Activated CD8-positive, alpha-beta memory T cell treated with anti-CD3 and anti-CD28 coated beads, Interleukin-2, amount 10 ng/mL, durations not matched to agents 7 days and 5 days (primary cell): ENCODE measurements at places on chromosomes 11 and 22. TPM values are rescaled to one million over a fixed set of nuclear protein-coding genes. Genes with fewer than 3 reads are reported as not detected.
A peak's percentile ranks its signal among the peaks of the same experiment; 100 is the strongest.

The MRGPRE gene
- not detected for total RNA-seq

GRCh38 chr22:49657275-49657973 lies 170.2 kb downstream of the BRD1 start:
- peak; percentile 84 for DNase-seq

- no peak for DNase-seq
These were observed 166.7 kb upstream of the FAT3 start for GRCh38 chr11:92057849-92058442.

The OSBP2 gene
- 1.7 TPM for total RNA-seq

DNA sequence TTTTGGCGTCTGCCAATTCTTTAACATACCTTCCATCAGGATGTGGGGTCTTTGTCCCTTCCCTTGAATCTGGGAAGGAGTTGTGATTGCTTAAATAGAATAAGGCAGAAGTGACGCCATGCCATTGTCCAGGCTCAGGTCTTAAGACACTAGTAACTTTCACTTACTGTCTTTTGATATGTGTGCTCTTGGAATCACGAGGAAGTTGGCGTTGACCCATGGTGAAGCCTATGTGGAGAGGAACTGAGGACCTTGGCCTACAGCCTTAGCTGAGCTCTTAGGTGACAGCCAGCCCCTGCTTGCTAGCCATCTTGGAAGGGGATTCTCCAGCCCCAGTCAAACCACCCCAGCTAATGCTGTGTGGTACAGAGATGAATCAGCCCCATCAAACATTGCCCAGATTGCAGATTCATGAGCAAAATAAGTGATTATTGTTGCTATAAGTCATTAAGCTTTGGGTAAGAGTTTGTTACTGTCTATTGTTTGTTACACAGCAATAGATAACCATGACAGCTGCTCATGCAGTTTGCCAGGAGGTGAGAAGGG lies 17.6 kb upstream of the CLPB start:
- no peak for DNase-seq

GRCh38 chr11:17021511-17021910 lies 7.3 kb upstream of the PLEKHA7 start:
- no peak for DNase-seq

The OR8A1 gene
- not detected for total RNA-seq

- no peak for DNase-seq
These were observed 23.2 kb downstream of the RTN4RL2 start for GRCh38 chr11:57483562-57483918.

The CXCR5 gene
- 0.30 TPM for total RNA-seq

- no peak for DNase-seq
These were observed 4.3 kb downstream of the CBX6 start for GRCh38 chr22:38867471-38868285.

- DNase-seq, result no peak
These were observed 23.0 kb upstream of the ME3 start for GRCh38 chr11:86695373-86695772.

GRCh38 chr11:75673977-75674582 lies 5.2 kb upstream of the MAP6 start:
- peak; percentile 76 for DNase-seq

GRCh38 chr11:65890324-65891218 lies at the start of gene CCDC85B:
Gene CCDC85B (plus strand): TSS chr11:65890673. CDS start chr11:65890784, 111 bp downstream.
- DNase-seq, result peak; percentile 99

DNA sequence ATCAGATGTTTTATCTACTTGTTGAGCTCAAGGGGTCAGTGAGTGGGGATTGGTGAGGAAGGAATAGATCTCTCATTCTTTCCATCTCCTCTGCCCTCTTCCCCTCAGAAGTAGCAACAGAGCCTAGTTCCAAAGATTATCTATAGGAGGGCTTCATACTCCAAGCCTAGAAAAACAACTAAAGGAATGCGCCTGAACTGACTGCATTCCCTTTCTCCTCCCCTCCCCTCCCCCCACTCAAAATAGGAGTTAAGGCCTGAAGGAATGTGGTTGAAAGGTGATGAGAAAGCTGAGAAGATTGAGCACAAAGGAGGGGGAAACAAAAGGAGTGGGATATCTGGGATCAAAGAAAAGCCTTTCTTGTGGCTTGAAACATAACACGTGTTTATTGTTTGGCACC lies 10.5 kb downstream of the EMSY start:
- no peak for DNase-seq

GRCh38 chr11:19714387-19715363 lies 2.0 kb downstream of the NAV2 start:
- DNase-seq, result no peak

- no peak for DNase-seq
These were observed 54.5 kb downstream of the TRIM44 start for GRCh38 chr11:35717043-35717442.

DNA sequence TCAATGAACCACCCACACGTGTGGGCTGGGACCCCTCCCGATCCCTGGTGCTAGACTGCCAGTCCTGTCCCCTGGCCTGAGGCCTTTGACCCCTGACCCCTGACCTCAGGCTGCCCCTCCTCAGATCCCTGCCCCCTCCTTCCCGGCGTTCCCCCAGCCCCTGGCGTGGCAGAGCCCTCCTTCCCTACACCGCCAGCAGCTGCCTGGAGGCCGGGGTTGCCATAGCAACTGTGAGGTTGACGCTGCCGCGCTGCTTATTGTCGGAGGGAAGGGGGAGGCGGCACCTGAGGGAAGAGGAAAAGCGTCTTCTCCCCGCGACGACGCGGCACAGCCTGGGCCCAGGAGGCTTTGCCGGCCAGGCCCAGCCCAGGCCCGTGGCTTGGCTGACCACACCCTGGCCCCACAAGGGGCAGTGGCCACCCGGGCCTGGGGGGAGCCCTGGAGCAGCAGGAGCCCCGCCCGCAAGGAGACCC lies 32.6 kb downstream of the SHANK3 start:
- DNase-seq, result no peak

DNA sequence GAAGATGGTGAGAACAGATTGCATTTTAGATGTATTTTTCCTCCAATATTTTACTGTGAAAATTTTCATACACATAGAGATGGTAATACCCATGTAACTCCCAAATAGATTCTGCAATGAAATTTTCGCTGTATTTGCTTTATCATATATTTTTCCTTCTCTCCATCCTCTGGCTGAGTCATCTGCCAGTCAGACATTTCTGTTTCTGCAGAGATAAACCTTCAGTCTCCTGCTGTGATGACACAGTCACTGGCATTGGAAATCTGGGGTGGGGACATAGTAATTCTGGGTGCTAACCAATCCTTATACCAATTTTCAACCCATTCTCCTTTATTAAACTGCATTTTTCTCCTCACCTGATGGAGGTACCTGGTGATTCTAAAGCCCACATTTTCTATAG lies 33.7 kb downstream of the SVIP start:
- DNase-seq, result no peak

GRCh38 chr22:48553694-48554308 lies 1273.9 kb downstream of the BRD1 start:
- DNase-seq, result no peak

The FIBIN gene
- not detected for total RNA-seq

GRCh38 chr11:12721816-12722604 lies 47.8 kb downstream of the TEAD1 start:
- DNase-seq, result no peak

GRCh38 chr22:49506010-49506400 lies 321.7 kb downstream of the BRD1 start:
- no peak for DNase-seq

DNA sequence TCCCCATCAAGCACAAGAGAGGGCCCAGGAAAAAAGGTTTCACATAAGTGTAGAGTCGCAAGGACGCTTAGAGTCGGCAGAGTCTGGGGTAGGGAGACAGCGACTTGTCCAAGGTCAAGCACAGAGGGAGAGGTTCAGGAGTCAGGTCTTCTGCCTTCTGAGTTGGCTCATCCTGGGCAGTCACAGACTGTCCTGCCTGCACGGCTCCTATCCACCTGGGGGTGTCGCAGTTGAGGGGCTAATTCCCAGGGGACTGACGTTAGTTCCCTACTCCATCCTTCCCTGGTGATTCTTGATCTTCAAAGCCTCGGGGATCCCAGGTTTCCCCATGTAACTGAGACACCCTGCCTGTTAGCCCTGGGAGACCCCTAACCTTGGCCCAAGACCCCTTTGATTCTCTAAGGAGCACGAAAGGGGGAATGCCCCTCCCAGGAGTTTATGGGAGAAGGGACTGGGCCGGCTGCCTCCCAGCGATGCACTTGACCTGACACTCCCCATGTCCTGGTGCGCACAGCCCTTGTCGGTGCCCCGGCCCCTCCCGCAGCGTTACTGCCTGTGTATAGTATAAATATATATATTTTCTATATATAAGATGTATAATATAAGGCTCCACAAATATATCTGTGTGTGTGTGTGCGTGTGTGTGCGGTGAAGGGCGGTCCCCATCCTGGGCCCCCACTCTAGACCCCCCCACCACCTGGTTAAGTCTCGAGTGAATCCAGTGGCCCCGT lies 14.7 kb upstream of the TAB1 start:
- DNase-seq, result no peak

- DNase-seq, result no peak
These were observed 661.9 kb downstream of the ETS1 start for GRCh38 chr11:127925475-127925874.

DNA sequence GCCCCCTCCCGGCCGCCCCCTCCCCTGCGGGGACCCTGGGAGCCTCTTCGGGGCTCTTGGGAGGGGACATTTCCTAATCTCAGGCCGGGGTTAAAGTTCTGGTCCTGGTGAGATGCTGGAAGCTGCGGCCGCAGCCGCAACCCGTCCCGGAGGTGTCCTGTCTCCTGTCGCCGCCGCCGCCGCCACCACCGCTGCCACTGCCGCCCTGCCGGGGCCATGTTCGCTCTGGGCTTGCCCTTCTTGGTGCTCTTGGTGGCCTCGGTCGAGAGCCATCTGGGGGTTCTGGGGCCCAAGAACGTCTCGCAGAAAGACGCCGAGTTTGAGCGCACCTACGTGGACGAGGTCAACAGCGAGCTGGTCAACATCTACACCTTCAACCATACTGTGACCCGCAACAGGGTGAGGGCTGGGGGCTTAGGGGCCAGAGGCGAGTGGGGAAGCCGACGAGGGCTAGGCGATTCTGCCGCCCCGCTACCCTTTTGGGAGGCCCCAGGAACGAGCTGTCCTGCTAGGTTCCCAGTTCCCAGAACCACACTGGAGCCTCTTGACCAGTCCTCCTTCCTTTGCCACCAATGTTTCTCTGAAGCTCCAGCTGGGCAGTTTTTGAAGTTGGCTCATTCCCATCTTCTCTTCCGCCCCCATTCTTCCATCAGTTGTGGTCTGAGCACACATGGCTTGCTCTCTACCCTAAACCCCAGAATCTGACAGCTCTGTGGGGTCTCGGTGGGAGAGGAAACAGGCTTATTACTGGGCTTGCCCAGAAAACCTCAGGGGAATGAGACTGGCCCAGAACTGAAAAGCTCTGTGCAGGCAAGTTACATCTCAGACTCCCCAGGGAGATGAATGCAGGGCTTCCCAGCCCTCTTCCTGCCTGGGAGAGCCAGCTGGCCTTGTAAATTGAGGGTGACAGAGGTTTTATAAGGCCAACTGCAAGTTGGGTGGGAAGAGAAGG lies 781 bp downstream of the SIDT2 start:
- peak; percentile 71 for DNase-seq

The MUC6 gene
- not detected for total RNA-seq
